Activated T-cell treated with anti-CD3 and anti-CD28 coated beads for 4 hours (primary cell): ENCODE measurements at places on chromosomes 11 and 22.

GRCh38 chr22:48370508-48371325 lies 1457.0 kb downstream of the BRD1 start:
- DNase-seq = no peak

DNA sequence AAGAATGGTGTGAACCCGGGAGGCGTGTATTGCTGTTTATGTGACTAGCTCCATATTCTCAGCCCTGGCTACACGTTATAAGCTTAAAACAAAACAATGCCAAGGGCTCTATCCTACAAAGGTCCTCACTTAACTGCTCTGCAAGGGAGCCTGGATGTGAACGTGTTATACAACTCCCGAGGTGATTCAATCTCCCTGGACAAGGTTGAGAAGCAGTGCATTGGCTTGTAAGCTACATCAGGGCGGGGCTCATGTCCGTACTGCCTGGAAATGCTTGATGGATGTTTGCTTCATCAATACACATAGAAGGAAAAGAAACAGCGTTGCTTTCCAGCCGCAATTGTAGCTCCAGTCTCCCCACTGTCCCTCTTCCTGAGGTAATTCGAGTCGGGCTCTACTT lies 256.9 kb upstream of the SYN3 start:
- DNase-seq = no peak

- no peak for DNase-seq
Observed at GRCh38 chr11:30585125-30585891, 845 bp downstream of the MPPED2 start.

- no peak for DNase-seq
Observed at GRCh38 chr11:87215236-87215635, 177.5 kb downstream of the TMEM135 start.

DNA sequence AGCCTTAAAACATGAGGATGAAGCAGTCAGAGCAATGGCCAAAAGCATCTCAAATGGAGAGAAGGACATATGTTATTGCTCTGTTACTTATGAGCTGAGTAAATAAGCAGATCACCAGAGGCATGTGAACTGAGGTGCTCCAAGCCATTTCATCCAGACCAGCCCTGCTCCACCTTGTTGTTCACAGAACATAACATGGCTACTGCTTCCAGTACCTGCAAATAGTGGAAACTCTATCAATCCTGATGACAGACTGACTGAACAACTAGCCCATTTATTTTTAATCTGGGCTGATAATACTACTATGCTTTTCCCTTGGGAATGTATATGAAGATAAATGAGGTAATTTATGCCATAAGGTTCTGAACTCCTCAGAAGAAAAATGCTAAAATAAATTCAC lies 1164.7 kb downstream of the FAM181B start:
- DNase-seq = no peak

DNA sequence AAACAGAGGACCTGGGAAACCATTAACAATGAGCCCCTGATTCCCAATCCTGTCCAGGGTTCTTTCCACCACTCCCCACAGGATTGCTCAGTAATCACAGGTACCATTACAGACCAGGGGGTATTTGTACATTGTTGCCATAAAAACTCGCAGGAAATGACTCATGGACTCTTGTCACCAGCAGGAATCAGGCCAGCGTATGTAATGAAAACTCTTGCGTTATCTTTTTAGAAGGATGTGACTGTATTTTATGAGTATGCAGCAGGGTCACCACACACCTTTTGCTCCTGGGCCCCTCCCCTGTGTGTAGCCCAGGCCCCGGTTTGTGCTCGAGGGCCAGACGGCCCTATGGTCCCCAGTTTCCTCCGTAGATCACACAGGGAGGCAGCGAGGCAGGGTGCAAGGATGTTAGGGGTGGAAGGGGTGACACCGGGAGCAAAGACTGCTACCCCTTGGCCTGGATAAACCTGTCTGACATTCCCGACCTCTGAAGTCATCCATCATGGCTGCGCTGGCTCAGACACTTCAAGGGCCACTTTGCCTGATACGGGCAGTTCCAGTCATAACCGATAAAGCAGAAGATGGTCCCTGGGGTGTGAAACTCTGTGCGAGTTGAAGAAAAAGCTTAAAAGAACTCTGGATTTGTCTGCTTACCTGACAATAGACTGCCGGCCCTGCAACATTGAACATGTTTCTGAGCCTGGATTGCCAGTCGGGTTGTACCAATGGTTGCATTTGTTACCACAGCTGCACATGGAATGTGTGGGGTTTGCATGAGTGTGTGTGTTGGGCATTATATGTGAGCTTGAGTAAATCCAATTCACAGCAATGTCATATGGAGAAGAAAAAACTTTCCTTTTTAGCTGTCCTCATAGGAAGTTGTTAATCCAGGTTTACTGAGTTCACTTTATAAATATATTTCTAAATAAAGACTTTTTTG lies 56.9 kb downstream of the MICAL2 start:
- no peak for DNase-seq

GRCh38 chr11:67614730-67615714 lies 8.3 kb downstream of the NDUFV1 start:
- DNase-seq = no peak

GRCh38 chr11:101723371-101723770 lies 139.6 kb upstream of the TRPC6 start:
- DNase-seq = no peak

GRCh38 chr11:134466156-134466555 lies 54.1 kb upstream of the B3GAT1 start:
- DNase-seq = no peak

- DNase-seq = no peak
Observed at GRCh38 chr22:46068593-46069491, 81.5 kb upstream of the PPARA start.

GRCh38 chr11:58628446-58628845 lies 6.0 kb downstream of the CNTF start:
- no peak for DNase-seq

- no peak for DNase-seq
Observed at GRCh38 chr11:74932169-74932568, 16.7 kb downstream of the XRRA1 start.

DNA sequence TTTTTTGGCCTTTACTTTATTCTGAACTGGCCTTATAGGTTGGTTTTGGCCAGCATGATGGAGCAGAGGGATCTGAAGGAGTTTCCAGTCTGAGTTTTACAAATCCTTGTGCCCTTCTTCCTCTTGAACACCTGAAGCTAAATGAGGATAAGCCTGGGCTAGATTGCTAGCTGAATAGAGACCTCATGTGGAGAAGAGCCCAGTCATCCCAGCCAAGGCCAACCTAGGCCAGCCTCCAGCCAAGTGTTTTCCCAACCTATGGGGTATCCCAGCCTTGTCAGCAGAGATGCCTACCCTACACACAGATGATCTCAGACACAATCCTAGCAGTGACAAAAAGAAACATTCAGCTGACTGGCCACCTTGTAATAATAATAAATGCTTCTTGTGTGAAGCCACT lies 966 bp upstream of the CASP12 start:
- no peak for DNase-seq

GRCh38 chr22:30432096-30432495 lies 6.5 kb downstream of the MTFP1 start:
- no peak for DNase-seq

GRCh38 chr22:49965091-49966040 lies 4.8 kb downstream of the PIM3 start:
- DNase-seq = no peak

- peak; percentile 63 for DNase-seq
Observed at GRCh38 chr11:86291466-86292262, 10.4 kb upstream of the HIKESHI start.

GRCh38 chr11:117010808-117011540 lies 87.3 kb downstream of the SIK3 start:
- no peak for DNase-seq

- no peak for DNase-seq
Observed at GRCh38 chr11:70019576-70020011, 58.5 kb upstream of the ANO1 start.

DNA sequence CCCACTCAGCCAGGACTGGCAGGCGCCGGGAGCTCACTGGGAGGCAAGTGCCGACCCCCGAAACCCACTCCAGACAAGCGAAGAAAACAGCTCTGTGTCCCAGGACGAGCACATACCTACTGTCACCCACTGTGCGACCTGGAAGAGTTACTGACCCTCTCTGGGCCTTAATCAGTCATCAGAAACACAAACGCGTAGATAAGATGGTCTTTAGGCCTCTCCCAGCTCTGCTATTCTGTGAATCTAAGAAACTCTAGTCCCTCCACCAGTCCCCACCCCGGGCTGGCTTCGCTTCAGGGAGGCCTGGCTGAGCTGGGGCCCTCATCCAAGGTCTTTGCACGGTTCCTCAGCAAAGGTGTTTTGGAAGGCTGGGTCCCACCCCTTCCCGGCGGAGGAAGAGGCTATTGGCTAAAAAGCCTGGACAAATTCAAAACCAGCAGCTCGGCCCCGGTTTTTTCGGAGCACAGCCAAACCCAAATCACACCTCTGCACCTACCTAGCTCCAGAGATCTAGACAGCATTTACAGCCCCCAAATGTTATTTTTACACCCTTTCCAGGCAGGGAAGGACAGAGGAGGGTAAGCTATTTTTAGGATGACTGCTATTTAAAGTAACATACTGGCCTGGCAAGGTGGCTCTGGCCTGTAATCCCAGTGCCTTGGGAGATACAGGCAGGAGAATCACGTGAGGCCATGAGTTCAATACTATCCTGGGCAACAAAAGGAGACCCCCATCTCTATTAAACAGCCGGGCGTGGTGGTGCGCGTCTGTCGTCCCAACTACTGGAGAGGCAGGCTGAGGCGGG lies 13.2 kb upstream of the HDHD5 start:
- DNase-seq = no peak

DNA sequence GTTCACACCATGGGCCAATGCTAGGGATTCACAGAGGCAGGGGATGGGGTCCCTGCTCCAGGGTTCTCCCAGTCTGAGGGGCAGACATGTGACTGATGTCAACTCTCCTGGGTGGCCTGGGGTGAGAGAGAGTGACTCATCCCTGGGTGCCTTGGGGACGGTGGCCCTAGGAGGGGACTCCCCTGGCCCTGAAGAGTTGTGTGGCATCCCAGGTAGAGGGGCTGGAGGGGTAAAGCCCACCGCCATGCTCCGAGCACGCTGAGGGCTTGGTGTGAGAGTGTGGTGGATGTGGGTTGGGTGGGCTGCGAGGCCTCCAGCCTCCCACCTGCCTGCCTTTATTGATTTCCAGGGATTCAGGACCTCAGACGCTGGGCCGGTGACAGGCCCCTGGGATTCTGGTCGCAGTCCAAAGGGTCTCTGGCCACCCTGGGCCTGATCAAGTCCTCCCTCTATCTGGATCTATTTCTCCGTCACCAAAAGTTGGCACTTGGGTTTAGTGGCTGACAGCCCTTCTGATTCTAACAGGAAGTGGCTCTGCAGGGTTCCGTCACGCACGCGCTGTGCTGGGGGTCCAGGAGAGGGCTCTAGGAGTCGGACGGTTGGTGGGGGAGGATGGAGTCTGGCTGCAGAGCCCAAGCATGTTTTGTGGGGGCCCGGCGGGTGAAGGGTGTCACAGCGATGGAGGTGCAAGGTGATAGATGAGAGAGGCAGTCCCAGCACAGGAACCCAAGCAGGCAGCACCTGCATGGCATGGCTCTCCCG lies 27.3 kb upstream of the WNT7B start:
- DNase-seq = no peak

DNA sequence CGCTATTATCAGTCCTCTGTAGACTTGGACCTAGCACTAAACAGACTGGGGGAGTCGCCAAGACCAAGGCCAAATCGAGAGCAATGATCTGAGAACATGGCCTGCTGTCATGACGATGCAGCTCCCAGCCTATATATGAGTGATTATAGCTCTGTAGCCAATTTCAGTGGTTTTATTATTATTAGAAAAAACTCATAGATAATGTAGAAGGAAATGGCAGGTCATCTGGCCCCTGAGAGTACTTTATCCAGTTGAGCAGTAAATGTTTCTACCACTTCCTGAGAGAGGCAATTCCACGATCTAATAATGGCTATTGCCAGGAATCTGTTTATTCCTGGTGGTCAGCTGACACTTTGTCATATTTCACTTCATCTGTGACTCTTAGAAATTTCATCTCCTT lies 666.7 kb downstream of the OPCML start:
- DNase-seq = no peak

DNA sequence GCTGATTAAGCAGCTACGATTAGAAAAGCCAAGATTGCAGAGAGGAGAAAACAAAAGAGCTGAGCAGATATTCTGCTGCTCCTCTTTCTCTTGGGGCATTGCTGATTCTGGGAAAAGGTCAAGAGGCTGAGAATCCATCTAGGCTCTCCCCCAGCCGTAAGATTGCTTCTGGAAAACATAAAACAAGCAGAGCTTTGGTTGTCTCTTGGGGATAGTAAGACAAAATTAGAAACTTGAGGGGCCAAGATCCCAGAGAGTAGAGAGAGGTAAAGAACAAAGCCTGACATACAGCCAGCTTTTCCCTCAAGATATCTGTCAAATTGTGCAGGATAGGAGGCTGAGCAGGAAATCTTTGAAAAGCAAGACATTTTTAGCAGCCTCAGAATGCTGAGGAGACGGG lies 158.2 kb downstream of the TTC28 start:
- no peak for DNase-seq

- DNase-seq = peak; percentile 1
Observed at GRCh38 chr22:39773976-39774539, 119.5 kb downstream of the ENTHD1 start.

DNA sequence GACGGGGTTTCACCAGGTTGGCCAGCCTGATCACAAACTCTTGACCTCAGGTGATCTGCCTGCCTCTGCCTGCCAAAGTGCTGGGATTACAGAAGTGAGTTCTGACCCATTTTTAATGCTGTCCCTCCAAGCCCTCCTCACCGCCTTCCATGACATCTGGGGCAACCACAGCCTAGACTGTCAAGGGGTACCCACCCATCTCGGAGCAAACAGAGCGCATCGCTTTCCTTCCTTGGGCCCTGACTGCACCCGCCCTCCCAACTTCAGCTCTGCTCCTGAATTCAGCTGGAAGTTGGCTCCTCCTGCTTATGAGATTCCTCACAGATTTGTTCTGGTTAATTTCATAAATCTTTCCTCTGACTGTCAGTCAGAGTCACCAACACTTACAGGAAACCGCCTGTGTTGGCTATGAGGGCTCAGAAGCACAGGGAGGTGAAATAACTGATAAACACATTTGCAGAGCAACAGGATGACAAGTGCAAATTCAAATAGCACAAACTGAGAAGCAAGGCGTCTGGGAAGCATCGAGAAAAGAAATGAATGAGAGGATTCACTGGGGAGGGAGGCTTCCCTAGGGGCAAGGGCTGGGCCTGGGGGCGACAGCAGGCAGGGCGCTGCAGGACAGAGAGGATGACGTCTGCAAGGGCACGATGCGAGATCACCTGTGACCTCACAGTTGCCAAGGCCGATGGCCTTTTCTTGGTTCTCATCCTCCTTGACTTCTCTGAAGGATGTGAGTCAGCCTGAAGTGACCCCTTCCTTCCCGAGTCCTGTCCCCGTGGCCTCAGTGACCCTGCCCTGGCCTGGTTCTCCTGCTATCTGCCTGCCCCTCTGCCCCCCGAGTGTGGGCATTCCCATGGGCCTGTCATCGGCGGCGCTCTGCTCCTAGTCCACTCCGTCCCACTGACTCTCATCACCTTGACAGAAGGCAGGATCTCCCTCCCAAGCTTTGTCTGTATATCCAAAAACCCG lies 6.1 kb downstream of the IFT27 start:
- DNase-seq = no peak
